Hypothalamus (tissue), 51 donors: ENCODE measurements at places on chromosomes 4 and X.

DNA sequence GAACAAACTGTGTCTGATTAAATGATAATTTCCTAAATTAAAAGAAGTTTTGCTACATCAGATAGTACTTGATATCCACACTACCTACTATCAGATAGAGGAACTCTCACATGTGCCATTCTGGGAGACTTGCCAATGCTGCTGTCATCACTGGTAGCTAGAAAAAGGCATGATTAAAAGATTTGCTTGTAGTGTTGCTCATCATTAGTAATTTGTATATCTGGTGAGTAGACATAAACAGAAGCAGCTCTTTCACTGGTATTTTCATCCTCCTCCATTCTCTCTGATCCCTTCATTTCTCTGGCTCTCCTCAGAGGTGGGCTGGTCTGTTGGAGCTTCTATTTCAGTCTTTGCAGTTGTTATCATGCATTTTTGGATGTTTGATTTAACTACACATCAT lies 56.0 kb downstream of the SPRY1 start:
- DNase-seq, result no peak

DNA sequence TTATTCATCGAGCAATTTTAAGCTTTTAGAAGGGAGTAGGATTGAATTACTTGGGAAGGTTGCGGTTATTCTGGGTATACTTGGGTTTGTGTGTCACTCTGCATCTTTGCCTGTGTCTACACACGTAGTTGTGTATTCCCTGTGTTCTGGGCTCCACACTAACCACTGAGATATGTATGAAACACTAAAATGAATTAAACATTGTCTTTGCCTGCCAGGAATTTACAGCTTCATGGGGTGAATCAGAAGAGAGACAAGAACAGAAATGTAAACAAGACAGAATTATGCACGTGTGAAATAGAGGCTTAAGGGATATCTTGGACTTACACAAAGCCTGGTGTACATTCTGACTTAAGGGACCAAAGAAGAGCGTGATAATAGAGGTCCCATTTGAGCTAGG lies 228.5 kb downstream of the AFF2 start:
- no peak for DNase-seq

GRCh38 chr4:88706574-88706973 lies 8.9 kb upstream of the NAP1L5 start:
- no peak for DNase-seq

- no peak for DNase-seq
Measured at GRCh38 chr4:75916091-75916661, 13.9 kb upstream of the PPEF2 start.

GRCh38 chr4:82721819-82722423 lies 76.7 kb downstream of the SCD5 start:
- no peak for DNase-seq

DNA sequence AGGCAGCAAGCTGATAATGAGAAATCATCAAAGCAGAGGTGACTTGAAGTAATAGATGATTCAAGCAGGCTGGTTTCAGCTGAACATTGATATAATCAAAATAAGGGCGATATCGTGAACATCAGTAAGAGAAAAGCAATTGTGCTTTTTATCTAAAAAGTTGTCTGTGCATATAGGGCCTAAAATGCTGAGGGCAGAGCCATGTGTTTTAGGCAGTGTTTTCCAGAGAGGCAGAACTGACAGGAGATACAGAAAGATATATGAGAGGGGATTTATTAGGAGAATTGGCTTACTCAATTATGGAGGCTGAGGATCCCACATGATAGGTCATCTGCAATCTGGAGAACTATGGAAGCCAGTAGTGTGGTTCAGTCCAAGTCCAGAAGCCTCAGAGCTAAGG lies 136.5 kb upstream of the NPY2R start:
- no peak for DNase-seq

- no peak for DNase-seq
Measured at GRCh38 chrX:153775293-153776119, 5.3 kb upstream of the SRPK3 start.
